Stimulated activated CD8-positive, alpha-beta memory T cell treated with anti-CD3 and anti-CD28 coated beads, Interleukin-12 subunit alpha, Interleukin-12 subunit beta, amount 100 ng/mL, for 1 hour (primary cell): ENCODE measurements at places on chromosomes 4 and X.
A peak's percentile ranks its signal among the peaks of the same experiment; 100 is the strongest.

GRCh38 chr4:67087897-67088296 lies 457.4 kb downstream of the CENPC start:
- no peak for DNase-seq

DNA sequence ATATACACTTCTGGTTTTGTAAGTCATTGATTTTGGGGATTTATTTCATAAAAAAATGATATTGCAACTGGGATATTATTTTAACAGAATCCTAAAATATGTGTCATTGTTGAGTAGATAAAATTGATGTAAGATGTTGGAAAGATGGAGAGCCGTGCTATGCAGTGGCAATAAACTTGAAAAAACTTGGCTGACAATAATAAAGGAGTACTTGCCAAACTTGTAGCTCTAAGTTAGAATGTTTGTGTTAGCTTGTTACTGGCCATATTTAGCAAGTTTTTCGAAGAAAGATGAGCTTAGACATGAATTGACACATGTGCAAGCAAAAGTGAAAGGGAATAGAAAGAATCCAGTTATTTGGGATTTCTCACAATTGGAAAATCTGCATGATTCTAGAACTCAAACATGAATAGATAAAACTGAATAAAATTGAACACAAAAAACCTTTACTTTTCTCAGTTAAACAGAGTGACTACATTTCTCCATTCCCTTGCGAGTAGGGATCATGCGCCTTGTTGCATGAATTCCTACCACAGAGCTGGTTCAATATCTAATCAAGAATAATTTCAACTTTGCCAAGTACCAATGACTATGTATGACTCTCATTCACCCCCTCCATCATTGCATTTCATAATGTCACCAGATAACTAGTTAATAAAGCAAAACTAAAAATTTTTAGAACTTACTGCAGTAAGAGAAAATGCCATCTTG lies 327.8 kb downstream of the CAMK2D start:
- DNase-seq, result no peak

DNA sequence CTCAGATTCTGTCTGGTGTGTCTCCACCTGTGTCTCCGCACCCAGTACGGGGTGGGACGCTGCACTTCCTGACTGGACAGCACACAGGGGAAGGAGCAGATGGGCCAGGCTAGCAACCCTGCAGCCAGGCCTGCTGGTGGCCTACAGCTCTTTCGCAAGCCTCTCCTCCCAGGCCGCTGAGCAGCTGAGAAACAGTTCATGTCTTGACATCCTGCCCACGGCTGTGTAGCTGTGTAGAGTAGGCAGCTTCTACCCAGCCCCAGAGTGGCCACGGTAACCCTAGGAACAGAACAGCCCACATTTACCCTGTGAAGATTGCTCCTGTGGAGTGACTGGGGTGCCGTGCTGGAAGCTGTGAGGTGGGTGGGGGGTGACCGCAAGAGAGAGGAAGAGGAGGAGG lies 38.9 kb downstream of the CCNQ start:
- no peak for DNase-seq

GRCh38 chr4:37780444-37781130 lies 45.9 kb upstream of the PGM2 start:
- peak; percentile 14 for DNase-seq

GRCh38 chr4:55143858-55144257 lies 18.5 kb upstream of the KDR start:
- DNase-seq, result no peak

GRCh38 chr4:147059064-147059731 lies 113.5 kb upstream of the TTC29 start:
- DNase-seq, result no peak

- no peak for DNase-seq
These were observed 342.8 kb upstream of the BOD1L1 start for GRCh38 chr4:13970349-13970748.

GRCh38 chr4:76704133-76704881 lies 193.6 kb downstream of the SOWAHB start:
- DNase-seq, result no peak

DNA sequence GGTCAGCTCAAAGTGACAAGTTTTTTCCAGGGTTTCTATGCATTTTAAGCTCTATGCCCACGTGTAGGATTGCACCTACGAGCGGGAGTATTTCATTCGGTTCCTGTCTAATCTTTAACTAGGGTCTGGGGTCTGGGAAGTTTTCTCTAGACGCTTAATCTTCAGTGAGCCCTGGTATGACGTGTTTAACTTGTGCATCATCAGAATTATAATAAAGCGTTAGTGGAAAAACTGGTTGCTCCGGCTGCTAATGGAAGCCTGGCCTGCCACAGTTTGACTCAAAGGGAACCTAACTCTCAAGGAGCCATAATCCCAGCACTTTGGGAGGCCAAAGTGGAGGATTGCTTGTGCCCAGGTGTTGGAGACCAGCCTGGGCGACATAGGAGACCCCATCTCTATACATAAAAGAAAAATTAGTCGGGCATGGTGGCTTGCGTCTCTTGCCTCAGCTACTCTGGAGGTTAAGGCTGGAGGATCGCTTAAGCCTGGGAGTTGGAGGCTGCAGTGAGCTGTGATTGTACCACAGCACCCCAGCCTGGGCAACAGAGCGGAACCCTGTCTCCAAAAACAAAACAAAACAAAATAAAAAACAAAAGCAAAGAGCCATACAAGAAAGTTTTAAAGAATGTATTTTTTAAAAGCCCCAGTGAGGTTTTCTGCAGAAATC lies 30.2 kb downstream of the ARSD start:
- no peak for DNase-seq

DNA sequence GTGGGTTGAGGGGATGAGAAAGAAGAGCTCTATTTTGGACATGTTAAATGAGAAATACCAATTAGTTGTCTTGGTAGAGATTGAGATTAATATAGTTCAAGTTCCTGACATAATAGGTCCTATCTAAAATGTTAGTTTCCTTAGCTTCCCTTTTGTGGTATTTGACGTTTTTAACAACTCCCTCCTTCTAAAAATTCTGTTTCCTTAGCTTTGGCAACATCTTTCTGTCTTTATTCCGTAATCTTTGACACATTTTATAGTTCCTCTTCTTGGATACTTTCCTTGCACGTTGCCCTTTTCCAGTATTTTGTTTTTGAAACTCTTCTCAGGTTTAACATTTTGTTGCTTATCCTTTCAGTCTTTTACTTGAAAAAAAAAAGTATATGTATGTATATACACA lies 36.9 kb downstream of the LAMTOR3 start:
- DNase-seq, result no peak

- DNase-seq, result no peak
These were observed 145.9 kb upstream of the NLGN4X start for GRCh38 chrX:6374556-6374955.

DNA sequence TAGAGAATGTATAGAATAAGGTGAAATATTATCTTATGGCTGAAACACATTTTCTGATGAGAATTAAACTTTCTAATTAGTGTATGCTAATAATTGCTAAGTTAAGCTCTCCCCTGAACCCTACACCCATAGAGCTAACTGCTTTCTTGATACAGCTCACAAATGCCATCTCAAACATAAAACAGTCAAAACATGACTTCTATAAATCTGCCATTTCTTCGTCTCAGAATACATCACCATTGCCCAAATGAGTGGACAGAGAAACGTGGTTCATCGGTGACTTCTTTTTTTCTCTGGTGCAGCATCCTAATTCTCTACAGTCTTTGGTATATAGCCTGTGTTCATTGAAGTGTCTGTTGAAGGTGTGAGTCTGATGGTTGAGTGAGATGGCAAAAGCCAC lies 554.6 kb downstream of the NLGN4X start:
- no peak for DNase-seq

GRCh38 chr4:122003335-122003734 lies 51.5 kb upstream of the TRPC3 start:
- no peak for DNase-seq

- DNase-seq, result no peak
These were observed 318.4 kb downstream of the DHX15 start for GRCh38 chr4:24265989-24266388.

- DNase-seq, result no peak
These were observed 125.9 kb upstream of the TBL1X start for GRCh38 chrX:9338986-9339385.

GRCh38 chr4:139828966-139829664 lies 163.5 kb downstream of the MGST2 start:
- no peak for DNase-seq

DNA sequence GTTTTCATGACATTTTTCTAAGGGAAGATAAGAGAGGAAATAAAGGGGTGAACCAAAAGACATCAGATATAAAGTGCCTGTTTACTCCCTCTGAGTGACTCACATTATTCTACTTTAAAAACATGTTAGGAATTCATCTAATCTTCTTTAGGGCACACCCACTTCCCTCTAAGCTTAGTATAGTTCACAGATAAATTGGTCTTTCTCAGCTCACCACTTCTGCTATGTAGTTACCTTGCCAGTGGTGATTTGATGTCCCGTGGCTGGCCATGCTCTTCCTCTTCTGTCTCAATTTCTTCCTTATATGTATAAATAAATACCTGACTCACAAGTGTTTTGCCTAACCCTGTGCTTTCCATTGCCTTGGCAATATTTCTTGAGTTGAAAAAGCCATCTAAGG lies 96.8 kb downstream of the PDLIM5 start:
- DNase-seq, result no peak

GRCh38 chr4:53147197-53147596 lies 218.7 kb downstream of the SCFD2 start:
- no peak for DNase-seq

- no peak for DNase-seq
These were observed 38.4 kb upstream of the FAM9B start for GRCh38 chrX:9072281-9072680.

- DNase-seq, result no peak
These were observed 173.2 kb upstream of the TECRL start for GRCh38 chr4:64582492-64582891.

- DNase-seq, result no peak
These were observed 607.5 kb downstream of the PACRGL start for GRCh38 chr4:21307709-21308108.

GRCh38 chrX:145002771-145003170 lies 244.5 kb upstream of the SPANXN1 start:
- DNase-seq, result no peak

- no peak for DNase-seq
These were observed 485.5 kb downstream of the NAF1 start for GRCh38 chr4:162681212-162681611.

DNA sequence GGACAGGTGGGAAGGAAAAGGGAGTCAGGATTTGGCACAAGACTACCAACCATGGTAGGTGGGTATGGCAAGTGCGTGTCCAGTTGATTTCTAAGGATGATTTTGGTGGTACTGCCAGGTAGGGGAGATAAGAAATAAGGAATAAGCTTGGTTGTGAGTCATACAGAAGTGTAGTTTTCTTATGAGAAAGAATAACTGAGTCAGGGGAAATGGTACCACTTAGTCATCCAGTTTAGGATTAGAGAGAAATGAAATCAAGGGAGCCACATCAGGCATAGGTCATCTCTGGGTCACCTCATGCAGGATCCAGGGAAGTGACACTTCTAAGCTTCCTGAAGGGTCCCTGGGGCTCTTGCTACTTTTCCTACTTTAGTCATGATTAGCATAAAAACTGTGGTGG lies 107.1 kb upstream of the C1GALT1C1 start:
- no peak for DNase-seq

DNA sequence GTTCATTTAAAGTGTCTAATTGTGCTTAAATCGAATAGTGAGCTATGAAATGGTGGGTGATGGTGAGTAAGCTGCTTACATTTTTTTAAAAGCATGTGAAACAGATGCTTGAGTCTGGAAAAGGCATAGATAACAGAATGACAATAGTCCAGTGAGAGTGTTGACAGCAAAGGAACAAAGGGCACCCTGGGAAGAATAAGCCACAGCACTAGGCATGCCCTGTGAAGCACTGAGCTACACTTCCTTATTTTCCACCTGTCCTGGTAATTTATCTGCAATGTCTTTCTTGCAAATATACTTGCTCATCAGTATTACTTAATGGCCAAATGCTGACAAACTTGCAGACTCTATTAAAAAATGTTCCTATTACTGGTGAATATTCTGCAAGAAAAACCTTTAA lies 168.7 kb downstream of the PRDM5 start:
- no peak for DNase-seq
